Spinal cord (tissue), 10 donors: ENCODE measurements at places on chromosomes 3 and 15.
A peak's percentile ranks its signal among the peaks of the same experiment; 100 is the strongest.

DNA sequence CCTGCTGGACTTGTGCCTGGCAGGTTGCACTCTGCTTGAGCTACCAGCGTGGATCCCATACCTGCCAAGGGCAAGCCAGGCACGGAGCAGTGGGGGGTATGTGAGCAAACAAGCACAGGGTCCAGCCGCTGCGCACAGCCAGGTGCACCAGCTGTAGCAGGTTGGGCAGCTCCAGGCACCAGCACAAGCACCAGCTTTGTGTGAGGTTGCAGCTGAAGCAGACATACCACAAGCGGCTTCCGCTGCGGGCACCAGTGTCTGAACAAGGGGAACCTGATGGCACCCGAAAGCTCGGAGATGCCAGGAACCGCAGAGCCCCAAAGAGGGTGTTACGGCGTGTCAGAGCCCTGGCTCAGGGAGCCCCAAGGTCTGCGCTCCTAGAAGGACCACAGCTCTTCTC lies 472.7 kb upstream of the ARL6 start:
- DNase-seq: no peak

GRCh38 chr3:11570251-11570650 lies 73.5 kb downstream of the VGLL4 start:
- DNase-seq: no peak

DNA sequence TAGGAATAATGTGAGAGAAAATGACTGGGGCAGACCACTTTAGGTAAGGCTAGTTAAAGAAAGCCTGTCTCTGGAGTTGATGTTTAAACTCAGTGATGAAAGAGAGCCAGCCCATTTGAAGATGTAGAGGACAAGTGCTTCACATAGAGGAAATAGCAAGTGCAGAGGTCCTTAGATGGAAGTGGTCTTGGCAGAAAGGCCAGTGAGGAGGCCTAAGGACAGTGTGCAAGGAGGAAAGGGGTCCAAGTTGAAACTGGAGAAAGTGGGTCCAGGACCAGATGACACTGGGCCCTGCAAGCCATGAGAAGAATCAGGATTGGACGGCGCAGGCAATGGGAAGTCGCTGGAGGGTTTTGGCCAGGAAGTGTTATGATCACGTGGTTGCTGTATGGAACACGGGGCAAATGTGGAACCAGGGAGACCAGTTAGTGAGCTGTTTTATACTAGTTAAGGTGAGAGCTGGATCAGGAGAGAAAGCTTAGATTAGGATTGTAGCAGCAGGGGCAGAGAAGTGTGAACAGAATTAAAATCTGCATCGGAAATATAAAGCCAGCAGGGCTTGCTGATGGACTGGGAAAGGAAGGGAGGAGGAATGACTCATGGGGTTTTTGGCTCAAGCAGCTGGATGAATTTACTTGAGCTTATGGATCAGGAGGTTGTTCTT lies 48.0 kb upstream of the SCAANT1 start:
- no peak for DNase-seq

GRCh38 chr15:67819636-67820035 lies 5.7 kb upstream of the SKOR1 start:
- DNase-seq: no peak

- DNase-seq: no peak
Observed at GRCh38 chr15:31339558-31339895, 12.9 kb downstream of the KLF13 start.

GRCh38 chr3:195246581-195246995 lies 24.4 kb downstream of the XXYLT1 start:
- DNase-seq: peak; percentile 75

- DNase-seq: no peak
Observed at GRCh38 chr15:68432441-68433064, 590 bp upstream of the ITGA11 start.

DNA sequence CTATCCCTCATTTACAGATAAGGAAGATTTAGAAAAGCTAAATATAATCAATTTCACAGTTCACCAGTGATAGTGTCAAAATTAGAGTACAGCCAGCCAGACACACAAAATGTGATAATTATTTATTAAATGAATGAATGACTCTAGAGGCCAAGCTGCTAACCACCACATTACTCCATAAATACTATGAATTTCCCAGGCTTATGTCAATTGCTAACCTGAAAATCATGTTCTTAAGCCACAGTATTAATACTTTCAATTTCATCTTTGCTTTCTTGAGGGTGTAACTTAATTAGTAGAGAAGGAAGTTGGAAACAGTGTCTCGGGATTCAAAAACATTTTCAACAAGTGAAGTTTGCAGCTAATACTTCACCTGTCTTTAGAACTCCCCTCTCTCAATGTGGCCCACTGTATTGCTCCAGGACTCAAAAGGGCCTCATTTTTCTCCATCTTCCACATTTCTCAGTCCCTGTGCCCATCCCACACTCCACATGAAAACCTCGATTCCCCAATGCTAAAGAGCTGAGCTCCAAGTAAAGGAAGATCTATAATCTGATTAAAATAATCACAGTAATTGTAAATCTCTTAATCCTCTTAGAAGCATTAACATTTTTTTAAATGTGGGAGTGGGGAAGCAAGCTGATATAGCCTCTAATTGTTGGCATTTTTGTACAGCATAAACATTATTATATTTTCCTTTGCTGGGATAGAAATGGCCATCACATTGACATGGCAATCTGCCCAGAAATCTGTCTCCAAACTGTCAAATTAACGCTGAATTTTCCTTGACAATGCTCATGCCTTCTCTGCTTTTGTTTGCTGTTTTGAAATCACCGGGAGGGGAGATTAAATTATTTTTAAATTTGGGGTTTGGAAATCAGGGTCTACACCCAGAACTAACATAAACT lies 765.1 kb downstream of the ROBO1 start:
- DNase-seq: no peak

- DNase-seq: no peak
Observed at GRCh38 chr3:184008161-184008560, 9.5 kb downstream of the ABCC5 start.

DNA sequence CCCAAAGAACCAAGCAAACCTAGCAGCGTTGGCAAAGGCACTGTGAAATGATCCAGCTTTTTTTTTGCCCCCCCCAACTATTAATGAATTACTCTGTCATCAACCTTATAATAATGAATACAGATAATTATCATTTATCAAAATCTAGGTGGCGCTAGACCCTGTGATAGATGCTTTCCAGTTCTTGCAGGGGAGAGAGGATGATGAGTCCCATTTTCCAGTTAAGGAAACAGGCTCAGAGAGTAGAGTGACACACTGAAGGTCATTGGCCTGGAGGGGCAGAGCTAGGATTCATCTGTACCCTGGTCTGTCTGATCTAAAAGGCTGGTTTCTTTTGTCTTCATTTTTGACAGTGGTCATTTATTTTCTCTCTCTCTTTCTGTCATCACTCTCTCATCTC lies 5.0 kb downstream of the ACOX2 start:
- no peak for DNase-seq

GRCh38 chr3:119870512-119870911 lies 88.6 kb downstream of the NR1I2 start:
- DNase-seq: no peak

GRCh38 chr3:126102011-126102410 lies 18.1 kb upstream of the SLC41A3 start:
- no peak for DNase-seq

- no peak for DNase-seq
Observed at GRCh38 chr3:117052395-117052794, 342.8 kb downstream of the TUSC7 start.

GRCh38 chr15:90294601-90295269 lies 29.3 kb downstream of the NGRN start:
- no peak for DNase-seq

DNA sequence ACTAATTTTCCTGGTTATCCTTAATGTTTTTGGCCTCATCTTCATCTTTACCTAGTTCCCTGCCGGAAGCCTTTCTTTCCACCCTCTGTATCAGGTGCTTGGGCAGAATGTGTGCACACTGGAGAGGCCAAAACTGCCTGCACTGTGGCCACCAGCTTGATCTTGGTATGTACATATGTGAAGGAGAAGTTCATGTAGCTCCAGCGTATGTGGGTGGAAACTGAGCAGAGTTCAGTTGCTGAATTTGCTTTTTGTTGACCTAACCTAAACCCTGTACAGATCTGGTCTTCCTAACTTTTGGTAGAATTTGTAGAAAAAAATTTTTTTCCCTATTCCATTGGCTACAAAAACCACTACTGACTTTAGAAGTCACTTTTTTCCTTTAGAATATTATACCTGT lies 65.9 kb upstream of the IGSF10 start:
- no peak for DNase-seq

GRCh38 chr15:65824031-65824743 lies 32.1 kb upstream of the DENND4A start:
- DNase-seq: peak; percentile 45

GRCh38 chr3:196849180-196849741 lies 18.5 kb upstream of the SENP5 start:
- DNase-seq: no peak

GRCh38 chr3:2765002-2765579 lies 345.1 kb downstream of the IL5RA start:
- DNase-seq: peak; percentile 85

GRCh38 chr15:64010719-64011118 lies 35.6 kb downstream of the DAPK2 start:
- no peak for DNase-seq

DNA sequence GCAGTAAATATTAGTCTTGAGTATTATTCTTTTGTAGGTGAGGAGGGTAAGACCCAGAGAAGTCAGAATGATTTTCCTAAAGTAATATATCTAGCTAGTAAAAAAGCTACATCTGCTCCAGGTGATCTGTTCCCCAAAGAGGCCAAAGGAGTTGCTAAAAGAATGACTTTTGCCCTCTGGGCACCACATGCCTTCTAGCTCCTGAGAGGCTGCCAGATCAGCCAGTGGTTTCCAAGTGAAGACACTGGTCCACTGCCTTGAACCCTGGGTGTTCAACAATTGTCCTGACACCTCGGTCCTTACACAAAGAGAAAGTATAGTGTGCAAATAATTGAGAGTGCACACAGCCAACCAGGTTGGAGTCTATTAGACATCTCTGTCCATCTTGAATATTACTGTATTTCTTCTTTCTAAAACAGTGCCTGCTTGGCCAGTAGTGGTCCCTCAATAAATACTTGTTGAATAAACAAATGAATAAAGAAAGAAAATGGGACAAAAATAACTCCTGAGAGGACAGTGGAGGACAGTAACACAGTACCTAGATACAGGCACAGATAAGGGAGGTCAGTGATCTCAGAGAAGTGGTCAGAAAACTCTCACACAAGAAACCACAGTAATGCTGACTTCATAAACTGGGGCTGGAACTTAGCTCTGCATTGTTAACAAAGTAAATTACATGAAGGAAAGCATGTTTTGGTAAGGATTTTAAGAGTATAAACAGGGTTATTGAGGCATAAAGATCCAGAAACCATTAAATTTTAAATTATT lies 56.6 kb upstream of the CSTA start:
- no peak for DNase-seq

GRCh38 chr3:126481808-126482502 lies 6.3 kb upstream of the ZXDC start:
- DNase-seq: no peak

GRCh38 chr3:183560607-183561006 lies 5.1 kb upstream of the KLHL6 start:
- no peak for DNase-seq

- DNase-seq: no peak
Observed at GRCh38 chr3:105752791-105753415, 115.9 kb downstream of the CBLB start.

DNA sequence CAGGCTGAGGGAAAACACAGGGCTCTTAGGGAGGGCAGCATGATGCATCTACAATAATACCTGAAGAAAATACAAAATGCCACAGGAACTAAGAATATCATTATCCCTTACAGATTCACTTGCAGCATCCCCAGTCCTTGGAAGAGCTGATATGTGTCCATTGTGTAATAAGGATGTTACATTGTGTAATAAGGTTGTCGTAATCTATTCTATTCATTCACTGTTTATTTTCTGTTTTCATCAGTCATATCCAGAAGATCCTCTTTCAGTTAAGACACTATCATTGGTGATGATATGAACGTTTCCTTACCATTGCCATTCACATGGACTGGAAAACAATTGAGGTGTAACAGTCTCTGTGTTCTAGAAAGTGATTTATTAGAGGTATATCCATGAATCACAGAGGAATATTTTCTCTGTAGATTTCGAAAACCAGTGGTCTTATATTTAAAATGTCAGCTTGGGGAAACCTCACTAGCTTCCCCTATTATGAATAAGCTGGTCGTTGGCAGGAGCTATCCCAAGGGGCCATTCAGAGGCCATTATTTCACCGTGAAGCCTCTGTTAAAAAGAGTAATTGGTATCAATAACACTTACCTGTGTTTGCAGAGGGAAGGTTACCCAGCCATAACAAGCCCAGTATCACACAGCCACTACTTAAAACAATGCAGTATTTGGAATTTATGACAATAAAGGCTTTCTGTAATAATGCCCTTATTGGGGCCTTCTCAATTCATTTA lies 241.1 kb downstream of the ZNF385D start:
- DNase-seq: no peak

GRCh38 chr3:194632809-194633348 lies 340 bp downstream of the TMEM44 start:
- peak; percentile 4 for DNase-seq

DNA sequence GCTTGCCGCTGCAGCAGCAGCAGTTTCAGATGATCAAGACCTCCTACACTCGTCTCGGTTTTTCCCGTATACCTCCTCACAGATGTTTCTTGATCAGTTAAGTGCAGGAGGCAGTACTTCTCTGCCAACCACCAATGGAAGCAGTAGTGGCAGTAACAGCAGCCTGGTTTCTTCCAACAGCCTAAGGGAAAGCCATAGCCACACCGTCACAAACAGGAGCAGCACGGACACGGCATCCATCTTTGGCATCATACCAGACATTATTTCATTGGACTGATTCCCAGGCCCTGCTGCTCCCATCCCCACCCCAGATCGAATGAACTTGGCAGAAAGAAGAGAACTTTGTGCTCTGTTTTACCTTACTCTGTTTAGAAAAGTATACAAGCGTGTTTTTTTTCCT lies 17.6 kb downstream of the CALML4 start:
- DNase-seq: peak; percentile 31

DNA sequence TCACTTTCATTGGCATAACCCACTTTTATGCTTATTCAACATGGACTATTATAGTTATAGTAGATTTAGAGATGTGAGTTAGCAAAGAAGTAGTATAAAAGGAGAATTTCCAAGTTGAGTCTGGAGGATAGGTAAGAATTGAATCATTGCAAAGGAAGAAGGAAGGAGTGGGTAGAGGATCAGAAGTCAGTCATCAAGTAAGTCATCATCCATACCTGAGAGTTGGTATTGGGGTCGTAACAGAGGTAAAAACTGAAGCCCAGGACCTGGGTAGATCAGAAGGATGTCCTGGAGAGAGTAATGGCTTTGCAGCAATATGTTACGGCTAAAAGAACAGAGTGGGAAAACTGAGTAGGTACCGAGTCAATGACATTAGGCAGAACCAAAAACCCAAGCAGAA lies 265.7 kb downstream of the SUCLG2 start:
- no peak for DNase-seq

GRCh38 chr3:60573494-60573893 lies 677.8 kb downstream of the FHIT start:
- no peak for DNase-seq
